Right hindlimb (tissue), 1 donor: ENCODE measurements at places on chromosomes 12 and 14.
A peak's percentile ranks its signal among the peaks of the same experiment; 100 is the strongest.

GRCh38 chr14:105455766-105456660 is 18.6 kb upstream of the CRIP2 start:
- DNase-seq, result no peak

- DNase-seq, result peak; percentile 8
These were observed 345.0 kb upstream of the SFSWAP start for GRCh38 chr12:131365821-131366260.

GRCh38 chr14:77812028-77812427 is 12.1 kb downstream of the ADCK1 start:
- no peak for DNase-seq

GRCh38 chr12:133256321-133256720 is 20.6 kb upstream of the ANHX start:
- no peak for DNase-seq

DNA sequence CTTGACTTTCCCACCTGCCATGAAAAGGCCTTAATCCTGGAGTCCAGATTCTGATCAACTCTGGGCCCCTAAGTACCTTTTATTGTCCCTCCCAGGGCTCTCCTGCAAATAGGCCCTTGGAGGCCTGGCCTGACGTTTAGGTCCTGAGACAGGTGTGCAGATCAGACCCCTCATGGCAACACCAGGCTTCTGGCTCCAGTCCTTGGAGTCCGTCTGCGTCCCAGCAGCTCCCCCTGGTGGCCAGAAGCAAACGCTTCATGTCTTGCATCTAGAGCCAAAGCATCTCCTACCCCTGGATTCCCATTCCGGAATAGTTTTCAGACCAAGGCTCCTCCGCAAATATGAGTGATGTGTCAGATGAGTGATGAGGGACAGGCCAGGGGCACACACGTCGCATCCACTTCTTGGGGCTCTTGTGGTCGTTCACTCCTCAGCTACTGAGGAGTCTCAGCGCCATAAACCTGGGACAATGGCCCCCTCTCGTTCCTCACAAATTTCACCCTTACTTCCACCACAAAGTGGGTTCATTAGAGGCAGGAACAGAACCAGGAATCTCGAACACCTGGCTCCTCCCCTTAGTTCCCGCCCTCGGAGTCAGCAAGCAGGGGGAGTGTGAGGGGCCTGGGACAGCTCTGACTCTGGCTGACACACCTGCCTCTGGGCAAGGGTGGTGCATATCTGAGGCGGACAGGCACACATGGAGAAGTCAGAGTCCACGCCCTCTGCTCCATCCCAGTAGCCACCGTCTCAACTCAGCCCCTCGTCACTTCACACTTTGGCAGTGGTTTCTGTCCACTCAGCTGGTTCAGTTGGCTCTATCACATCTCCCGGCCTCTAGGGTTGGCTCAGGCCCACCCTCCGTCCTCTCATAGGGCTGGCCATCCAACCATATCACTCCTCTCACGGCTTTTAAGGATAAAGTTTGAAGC is 77.9 kb upstream of the PWP1 start:
- peak; percentile 82 for DNase-seq

- peak; percentile 44 for DNase-seq
These were observed 244.0 kb upstream of the DAAM1 start for GRCh38 chr14:58944343-58944967.

DNA sequence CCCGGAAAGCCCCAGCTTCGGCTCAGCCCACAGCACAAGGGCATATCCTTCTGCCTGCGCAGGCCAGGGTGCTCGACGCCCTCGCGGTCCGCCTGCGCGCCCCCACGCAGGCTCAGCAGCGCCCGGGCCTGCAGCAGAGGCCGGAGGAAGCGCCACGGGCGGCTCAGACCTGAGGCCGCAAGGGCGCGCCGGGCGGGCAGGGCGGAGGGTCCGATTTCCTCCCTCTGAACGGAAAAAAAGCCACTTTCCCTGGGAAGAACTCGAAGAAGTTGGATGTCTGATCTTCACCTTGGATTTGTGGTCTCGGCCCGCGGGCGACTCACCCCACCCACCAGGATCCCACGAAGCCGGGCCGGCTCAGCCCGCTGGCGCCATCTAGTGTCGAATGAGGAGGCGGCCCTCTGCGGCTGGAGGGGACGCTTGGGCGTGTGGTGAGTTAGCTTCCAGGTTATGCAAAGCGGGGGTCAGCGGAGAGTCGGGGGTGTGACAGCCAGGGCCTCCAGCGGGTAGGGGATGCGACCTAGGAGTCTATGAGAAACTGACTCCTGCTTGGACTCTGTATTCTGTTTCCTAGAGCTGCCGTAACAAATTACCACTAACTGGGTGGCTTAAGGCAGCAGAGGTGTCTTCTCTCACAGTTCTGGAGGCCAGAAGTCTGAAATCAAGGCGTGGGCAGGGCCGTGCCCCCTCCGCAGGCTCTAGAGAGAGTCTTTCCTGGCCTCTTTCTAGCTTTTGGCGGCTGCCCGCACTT is 40.0 kb upstream of the SRSF5 start:
- DNase-seq, result peak; percentile 87

DNA sequence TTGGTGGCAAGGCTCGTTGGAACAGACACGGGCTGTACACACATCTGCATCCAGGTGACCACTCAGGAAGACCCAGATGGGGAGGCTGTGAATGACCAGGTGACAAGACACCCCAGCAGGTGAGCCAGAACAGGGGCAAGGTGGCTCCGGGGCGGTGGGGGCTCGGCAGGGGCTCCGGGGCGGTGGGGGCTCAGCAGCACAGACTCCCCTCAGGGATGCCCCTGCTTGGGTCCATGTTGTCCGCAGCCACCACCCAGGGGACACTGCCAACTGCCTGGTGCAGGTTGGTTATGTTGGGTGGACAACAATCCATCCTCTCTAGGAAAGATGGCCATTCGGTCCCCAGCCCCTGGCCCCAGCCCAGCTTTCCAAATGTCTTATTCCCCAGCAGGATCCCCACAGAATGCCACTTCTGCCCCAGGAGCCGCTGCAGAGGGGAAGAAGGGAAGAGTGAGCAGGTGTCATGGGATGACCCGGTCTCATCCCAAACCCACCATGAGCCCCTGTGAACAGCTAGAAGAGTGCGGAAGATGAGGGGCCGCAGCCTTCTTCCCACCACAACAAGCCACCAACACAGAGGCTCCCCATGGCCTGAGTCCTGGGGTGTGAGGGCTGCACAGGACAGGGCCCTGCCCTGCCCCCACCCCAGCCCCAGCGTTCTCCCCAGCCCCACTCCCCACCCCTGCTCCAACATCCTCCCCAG is 31.4 kb upstream of the C14orf180 start:
- DNase-seq, result no peak

- no peak for DNase-seq
These were observed 206.5 kb upstream of the KRR1 start for GRCh38 chr12:75717902-75718301.

- DNase-seq, result no peak
These were observed 223.1 kb downstream of the ANO6 start for GRCh38 chr12:45439039-45439438.

DNA sequence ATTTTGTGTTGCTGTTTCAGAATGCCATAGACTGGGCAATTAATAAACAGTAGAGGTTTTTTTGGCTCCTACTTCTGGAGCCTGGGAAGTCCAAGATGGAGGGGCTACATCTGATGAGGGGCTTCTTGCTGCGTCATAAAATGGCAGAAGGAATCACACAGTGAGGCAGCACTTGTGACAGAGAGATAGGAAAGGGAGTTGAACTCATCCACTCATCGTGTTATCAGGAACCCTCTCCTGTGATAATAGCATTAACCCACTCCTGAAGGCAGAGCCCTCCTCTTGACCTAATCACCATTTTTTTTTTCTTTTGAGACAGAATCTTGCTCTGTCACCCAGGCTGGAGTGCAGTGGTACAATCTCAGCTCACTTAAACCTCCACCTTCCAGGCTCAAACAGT is 9.7 kb downstream of the TDG start:
- DNase-seq, result no peak

DNA sequence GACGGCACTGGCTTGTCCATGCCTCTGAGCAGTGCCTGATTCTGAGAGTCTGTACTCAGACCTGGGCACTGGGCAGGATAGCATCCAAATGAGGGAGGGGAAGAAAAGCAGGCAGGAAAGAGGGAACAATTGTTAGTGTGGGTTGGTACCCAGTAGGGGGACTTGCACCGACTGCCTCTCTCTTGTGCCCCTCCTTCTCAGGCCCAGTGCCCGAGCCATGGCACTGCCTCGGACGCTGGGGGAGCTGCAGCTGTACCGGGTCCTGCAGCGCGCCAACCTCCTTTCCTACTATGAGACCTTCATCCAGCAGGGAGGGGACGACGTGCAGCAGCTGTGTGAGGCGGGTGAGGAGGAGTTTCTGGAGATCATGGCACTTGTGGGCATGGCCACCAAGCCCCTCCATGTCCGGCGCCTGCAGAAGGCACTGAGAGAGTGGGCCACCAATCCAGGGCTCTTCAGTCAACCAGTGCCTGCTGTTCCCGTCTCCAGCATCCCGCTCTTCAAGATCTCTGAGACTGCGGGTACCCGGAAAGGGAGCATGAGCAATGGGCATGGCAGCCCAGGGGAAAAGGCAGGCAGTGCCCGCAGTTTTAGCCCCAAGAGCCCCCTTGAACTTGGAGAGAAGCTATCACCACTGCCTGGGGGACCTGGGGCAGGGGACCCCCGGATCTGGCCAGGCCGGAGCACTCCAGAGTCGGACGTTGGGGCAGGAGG is 2.2 kb downstream of the NAB2 start:
- no peak for DNase-seq

DNA sequence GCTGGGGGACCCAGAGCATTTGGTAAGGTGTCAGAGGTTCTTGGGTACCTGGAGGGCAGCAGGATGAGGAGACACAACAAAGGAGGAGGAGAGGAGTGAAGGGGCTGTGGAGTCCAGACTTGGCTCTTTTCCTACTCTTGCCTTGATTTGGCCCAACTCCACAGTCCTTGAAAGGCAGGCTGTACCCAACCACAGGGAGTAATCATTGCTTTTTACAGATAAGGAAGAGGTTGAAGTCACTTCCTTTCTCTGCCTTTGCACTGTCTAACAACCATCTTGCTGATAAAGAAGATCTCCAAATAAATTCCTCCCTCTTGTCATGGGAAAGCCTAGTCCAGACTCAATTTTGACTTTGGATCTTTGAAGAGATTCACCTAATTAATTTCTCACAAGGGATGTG is 226.8 kb upstream of the HMGA2 start:
- DNase-seq, result no peak

DNA sequence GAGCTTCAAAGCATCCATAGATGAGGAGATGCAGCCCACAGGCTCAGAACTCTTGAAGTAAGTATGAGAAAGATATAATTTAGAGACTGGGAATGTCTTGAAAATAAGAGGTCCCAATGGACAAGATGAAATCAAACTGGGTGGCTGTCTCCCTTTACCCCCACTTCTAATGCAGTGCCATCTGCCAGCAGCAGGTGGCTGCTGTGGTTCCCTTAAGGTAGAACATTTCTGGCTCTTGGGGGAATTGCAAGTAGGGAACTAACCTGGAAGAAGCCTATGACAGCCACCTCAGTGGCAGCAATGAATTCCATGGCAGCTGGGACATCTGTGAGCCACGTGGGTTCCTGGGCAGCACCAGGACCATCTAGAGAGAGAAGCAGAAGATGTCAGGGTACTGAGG is 648 bp downstream of the ERP27 start:
- no peak for DNase-seq

DNA sequence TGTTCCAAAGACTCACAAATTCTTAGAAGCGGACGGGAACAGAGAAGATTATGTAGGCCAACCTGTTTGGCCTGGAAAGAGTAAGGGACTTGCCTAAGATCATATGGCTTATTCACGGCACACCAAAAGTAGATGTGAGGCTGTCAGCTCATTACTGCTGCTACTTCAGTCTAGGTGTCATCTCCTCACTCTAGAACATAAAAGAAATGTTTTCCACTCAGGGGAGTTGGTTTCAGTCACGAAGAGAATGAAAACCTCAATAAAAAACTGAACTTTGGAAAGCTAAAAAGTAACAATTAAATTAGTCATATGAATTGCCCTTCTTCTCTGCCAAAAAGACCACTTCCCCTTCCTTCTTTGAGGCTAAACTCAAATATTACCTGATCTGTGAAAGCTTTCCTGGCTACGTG is 658 bp upstream of the CEP128 start:
- no peak for DNase-seq

GRCh38 chr12:103748002-103748401 is 93.0 kb downstream of the NT5DC3 start:
- no peak for DNase-seq

- no peak for DNase-seq
These were observed 33.4 kb downstream of the PPTC7 start for GRCh38 chr12:110549716-110550115.

GRCh38 chr14:24398293-24398652 is 530 bp upstream of the NYNRIN start:
- peak; percentile 80 for DNase-seq

DNA sequence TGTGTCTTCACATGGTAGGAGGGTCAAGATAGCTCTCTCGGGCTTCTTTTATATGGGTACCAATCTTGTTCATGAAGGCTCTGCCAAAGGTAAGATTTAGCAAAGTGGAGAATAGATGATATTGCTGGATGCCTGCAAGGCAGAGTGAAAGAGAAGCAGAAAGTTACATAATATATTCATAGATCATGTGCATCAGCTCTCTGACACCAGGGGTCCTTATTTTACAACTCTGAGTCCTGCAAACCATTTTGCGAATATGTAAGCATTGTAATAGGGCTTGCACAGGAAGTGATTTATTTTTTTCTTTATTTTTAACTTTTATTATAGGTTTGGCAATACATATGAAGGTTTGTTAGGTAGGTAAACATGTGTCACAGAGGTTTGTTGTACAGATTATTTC is 31.8 kb downstream of the CRADD start:
- DNase-seq, result no peak

- DNase-seq, result no peak
These were observed 195.4 kb upstream of the TBX3 start for GRCh38 chr12:114879354-114879753.

GRCh38 chr12:94779485-94779884 is 129.1 kb upstream of the TMCC3 start:
- no peak for DNase-seq

GRCh38 chr12:119319638-119320037 is 14.9 kb upstream of the CCDC60 start:
- no peak for DNase-seq

- no peak for DNase-seq
These were observed 10.7 kb downstream of the PCNX4 start for GRCh38 chr14:60102389-60102788.

DNA sequence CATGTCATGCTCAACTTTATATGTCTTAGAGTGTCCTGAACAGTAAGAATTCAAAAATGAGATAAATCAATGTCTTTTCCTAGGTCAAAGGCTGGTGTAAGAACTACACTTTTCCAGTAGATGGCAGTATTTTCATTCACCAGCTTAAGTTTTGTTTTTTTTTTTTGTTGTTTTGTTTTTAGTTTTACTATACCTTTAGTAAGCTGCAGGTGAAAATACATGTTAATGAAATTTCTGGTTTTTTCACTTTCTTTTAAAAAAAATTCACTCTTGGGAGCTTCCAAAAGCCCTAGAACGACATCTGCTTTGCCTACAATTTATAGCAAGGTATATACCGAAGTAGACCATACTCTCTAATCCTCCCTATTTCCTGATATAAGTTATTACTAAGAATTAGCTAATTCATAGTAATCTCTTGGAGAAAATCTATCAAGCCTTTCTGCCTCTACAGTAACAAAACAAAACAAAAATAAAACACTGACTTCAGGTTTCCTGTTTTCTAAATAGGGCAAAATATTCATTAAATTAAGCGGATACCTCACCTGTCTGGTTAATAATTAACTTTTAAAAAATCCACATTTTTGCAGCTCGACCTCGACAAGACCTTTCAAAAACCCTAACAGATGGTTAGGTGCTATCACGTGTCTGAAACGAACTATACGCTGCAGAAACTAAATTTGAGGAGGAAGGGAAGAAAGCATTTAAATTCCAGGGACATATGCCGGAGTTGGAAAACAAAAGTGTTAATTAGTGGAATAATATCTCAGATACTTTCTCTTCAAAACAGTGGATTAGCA is 2.7 kb upstream of the SAMD4A start:
- DNase-seq, result no peak
